Vagina (tissue), 2 donors: ENCODE measurements at places on chromosomes 1 and 21.

- DNase-seq, result no peak
Observed at GRCh38 chr1:232413674-232414073, 216.3 kb downstream of the SIPA1L2 start.

DNA sequence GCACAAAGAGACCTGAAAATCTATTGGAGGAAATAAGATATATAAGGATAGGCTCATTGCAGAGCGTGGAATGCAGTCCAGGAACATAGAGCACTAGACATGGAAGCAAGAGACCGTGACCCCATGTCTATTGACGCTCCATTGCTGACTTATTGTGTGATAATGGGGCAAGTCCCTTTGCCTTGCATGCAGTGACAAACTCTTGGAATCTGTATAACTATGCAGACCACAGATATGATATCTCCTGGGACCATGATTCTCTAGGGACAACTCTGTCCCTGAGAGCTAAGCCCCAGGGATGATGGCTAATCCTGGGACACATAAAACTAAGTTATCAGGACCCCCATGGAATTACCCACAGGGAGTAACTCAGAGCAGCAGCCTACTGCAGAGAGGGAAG lies 73.1 kb upstream of the PRDX6 start:
- DNase-seq, result no peak

DNA sequence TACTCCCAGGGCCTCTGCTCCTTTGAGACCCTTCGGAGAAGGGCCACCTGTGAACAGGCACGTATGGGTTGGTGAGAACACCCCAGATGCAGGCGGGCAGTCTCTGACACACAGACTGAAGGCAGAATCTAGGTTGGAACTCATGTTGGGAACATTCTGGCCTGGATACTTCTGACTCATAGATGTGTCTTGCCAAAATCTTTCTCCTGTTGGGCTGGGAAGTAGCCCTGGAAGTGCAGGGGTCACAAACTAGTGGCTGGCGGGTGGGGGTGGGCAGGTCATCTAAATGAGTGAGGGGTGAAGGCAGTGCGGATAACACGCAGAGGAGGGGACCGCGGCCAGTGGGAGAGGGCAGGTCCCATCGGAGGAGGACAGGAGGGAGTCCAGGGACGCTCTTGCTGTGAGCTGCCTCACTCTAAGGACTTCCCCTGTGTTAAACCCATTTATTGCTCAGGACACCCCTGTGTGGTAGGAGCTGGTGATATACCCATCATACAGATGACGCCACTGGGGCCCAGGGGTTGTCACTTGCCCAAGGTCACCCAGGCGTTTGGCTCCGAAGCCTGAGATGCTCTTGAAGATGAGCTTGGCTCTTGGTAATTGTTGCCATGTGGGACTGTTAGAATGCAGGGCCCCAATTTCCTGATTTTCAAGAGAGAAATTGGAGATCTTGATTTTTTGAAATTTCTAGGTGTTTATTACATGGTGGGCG lies 181.0 kb downstream of the PTPRU start:
- no peak for DNase-seq

GRCh38 chr1:202856014-202856413 lies 32.9 kb downstream of the RABIF start:
- DNase-seq, result no peak

DNA sequence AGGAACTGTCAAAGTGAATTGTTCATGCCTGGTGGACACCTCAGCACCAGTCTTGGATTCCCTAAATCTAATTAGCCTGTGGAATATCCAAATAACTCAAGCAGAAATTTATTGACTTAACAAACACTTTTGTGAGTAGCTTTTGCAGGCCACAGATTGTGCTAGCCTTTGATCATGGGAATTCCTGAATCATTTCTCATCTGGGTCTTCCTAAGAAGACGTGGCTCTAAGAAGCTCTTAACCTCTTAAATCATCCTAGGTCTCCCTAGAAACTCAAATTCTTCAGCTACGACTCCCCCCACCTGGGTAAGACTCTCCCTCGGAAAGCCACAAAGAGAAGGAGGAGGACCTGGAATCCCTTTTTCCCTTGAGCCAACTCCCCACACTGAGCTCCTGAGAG lies 53.8 kb upstream of the PSEN2 start:
- no peak for DNase-seq

GRCh38 chr1:203174324-203174985 lies 1.2 kb downstream of the MYBPH start:
- DNase-seq, result no peak

GRCh38 chr21:16577975-16578374 lies 848.2 kb downstream of the USP25 start:
- no peak for DNase-seq

- no peak for DNase-seq
Observed at GRCh38 chr1:42392255-42392654, 11.7 kb downstream of the RIMKLA start.

DNA sequence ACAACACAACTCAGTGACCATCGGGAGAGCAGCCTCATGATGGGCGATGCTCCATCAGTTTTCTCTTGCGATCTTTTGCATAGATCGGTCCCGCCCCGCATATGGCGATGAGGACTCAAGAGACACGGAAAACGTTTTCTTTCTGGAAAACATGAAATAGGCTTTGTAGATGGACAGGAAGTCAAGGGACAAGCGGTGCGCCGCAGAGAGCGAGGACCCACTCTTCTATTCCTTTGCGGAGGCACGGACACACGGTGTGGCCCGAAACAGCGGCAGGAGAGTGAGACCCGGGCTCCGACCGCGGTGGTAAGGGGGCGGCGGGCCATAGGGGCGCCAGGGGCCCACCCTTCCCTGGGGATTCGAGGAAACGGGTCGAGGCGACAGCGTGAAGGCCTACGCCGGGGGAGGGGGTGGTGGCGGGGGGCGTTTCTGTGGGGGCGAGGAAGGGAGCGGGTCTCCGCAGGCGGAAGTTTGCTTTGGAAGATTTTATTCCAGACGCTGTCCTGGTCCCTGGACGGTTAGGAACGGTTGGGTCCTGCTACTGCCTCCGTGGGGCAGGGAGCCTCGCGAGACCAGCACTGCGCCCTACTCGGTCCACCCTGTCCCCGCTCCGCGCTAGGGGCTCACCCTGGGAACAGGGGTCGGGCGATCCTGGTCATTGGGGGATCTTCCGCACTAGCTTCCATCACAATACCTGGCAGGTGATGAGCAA lies 796 bp upstream of the TDRKH start:
- DNase-seq, result no peak

GRCh38 chr1:65264197-65264929 lies 45.0 kb upstream of the DNAJC6 start:
- DNase-seq, result no peak

- no peak for DNase-seq
Observed at GRCh38 chr1:23908453-23909341, 4.5 kb downstream of the CNR2 start.

- no peak for DNase-seq
Observed at GRCh38 chr1:183619781-183620180, 15.8 kb downstream of the ARPC5 start.

- no peak for DNase-seq
Observed at GRCh38 chr1:85609976-85610375, 29.4 kb downstream of the CCN1 start.

GRCh38 chr1:211480941-211481545 lies 10.9 kb downstream of the RD3 start:
- peak; percentile 89 for DNase-seq

GRCh38 chr1:180994262-180994661 lies 28.4 kb downstream of the STX6 start:
- no peak for DNase-seq

DNA sequence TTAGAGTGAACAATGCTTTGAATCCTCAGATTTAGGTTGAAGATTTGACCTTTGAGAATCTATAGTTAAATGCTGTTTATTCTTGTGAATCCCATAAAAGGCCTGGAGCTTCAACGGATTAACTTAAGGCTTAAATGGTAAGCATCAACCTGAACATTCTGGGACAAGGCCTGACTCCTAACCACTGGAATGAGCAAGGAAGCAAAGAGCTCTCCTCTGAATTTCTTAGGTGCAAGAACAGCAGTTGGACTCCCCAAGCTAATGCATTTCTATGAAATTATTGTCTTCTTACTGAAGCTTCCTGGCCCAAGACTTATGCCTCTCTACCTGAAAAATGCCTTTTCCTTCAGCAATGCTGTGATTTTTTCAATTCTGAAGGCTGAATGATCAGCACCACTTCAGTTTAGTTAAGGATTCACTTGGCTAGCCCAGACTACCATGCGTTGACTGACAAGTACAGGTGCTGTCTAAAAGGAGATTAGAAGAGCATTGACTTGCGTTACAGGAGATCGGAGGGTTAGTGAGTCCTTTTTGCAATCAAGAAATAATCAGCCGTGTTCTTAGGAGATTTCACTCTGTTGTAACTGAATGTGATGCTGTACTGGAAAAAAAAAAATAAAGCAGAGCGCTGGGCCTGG lies 178.5 kb downstream of the ZC3H11B start:
- DNase-seq, result no peak

DNA sequence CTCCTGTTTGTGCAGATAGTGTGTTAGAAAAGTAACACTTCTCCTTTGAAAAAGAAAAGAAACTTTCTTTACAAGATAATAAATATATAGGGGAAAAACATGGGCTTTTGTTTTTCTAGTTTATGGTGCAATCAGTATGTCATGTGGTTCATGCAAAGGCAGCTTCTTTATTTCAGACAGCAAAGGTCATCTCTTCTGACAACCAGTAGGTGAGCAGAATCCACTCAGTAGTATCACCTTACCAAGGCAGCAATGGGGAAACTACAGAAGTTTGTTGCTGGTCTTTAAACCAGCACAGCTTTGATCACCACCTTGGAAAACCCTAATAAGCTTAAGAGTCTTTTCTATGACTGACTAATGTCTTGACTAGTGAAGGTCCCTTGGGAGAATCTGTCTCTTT lies 13.0 kb upstream of the SAMSN1 start:
- DNase-seq, result no peak

GRCh38 chr1:10696977-10697376 lies 99.5 kb downstream of the CASZ1 start:
- no peak for DNase-seq

- DNase-seq, result no peak
Observed at GRCh38 chr1:108661030-108661609, at the start of gene HENMT1. Gene HENMT1 (minus strand): TSS chr1:108661093. CDS start chr1:108659884, 1,209 bp downstream.

DNA sequence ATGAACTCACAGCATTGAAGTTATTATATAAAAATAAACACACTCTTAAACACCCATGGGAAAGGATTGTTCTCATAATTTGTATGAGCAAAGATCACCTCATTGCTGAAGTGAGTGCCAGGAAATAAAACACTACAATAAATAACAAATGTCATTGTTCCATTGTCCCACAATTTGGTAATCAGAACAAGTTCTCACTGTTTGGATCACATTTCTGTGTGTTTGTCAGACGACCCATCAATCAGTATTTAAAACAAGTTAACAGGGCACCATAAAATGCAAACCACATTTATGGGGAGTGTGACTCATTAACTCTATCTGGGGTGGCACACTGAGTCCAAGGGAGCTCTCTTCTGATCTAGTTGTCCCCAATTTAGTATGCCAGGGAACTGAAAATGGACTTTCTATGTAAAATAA lies 124.5 kb downstream of the PTPRC start:
- DNase-seq, result no peak

GRCh38 chr1:8646189-8646588 lies 171.3 kb downstream of the RERE start:
- no peak for DNase-seq

GRCh38 chr1:230160957-230161771 lies 94.1 kb downstream of the GALNT2 start:
- no peak for DNase-seq

DNA sequence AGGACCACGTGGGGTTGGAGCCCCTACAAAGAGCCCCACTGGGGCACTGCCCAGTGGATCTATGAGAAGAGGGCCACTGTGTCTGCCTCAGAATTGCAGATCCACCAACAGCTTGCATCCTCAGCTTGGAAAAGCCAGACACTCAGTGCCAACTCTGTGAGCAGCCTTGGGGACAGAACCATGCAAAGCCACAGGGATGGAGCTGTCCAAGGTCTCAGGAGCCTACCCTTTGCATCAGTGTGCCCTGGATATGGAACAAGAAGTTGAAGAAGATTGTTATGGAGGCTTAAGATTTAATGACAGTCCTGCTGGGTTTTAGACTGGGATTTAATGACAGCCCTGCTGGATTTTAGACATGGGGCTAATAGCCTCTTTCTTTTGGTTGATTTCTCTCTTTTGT lies 1670.9 kb downstream of the PLA2G4A start:
- no peak for DNase-seq

DNA sequence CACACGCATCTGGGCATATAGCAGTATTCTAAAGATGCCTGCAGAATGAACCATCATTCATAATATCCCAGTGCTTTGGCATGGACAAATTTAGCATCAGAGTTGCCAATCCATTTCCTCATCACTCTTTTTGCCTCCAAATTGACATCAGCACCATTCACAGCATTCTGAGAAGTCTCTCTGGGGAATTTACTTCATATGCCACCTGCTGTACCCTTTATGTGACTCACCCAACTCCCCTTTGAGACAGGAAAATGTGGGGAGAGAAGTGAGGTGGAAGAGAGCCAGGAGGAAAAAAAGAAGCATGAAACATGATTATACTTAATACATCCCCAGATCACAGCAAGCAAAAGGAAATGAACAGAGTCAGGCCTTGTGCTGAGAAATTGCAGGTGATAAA lies 37.4 kb downstream of the RAB3B start:
- no peak for DNase-seq

- no peak for DNase-seq
Observed at GRCh38 chr1:154772606-154773506, 97.2 kb downstream of the KCNN3 start.

GRCh38 chr1:26907071-26907917 lies 6.5 kb downstream of the NR0B2 start:
- DNase-seq, result no peak

- no peak for DNase-seq
Observed at GRCh38 chr1:201528631-201529252, 10.2 kb upstream of the NAV1 start.

- no peak for DNase-seq
Observed at GRCh38 chr1:156858555-156858956, 361 bp downstream of the INSRR start.

- DNase-seq, result no peak
Observed at GRCh38 chr1:38403667-38404066, 357.1 kb upstream of the POU3F1 start.

GRCh38 chr1:115595279-115596079 lies 46.3 kb upstream of the VANGL1 start:
- no peak for DNase-seq

DNA sequence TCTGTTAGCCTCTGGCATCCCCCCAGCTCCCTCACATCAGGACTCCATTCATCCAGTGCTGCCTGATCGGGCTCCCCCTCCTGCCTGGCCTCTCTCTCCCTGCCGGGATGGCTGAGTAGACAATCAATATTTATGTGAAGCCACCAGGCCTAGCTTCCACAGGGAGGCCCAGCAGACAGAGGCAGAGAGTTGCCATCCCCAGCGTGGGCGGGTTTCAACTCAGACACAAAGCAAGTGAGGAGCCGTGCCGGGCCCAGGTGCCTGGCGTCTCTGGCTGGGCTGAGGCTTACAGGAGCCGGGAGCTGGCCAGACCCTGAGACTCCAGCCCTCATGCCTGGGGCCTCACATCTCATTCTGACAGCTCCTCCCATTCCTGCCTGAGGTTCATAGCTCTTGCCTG lies 34.5 kb upstream of the ATP2B4 start:
- DNase-seq, result no peak

GRCh38 chr1:183512450-183512849 lies 40.2 kb downstream of the SMG7 start:
- DNase-seq, result no peak
